ENCODE measurements at places on chromosomes 6 and 20.

- peak; percentile 43 for DNase-seq
These were observed 32.6 kb downstream of the C6orf15 start for GRCh38 chr6:31079656-31080261.

- DNase-seq, result no peak
These were observed 839.9 kb downstream of the MAFB start for GRCh38 chr20:39849171-39849570.

GRCh38 chr6:39982720-39983119, 48.5 kb upstream of the MOCS1 start:
- DNase-seq, result no peak

DNA sequence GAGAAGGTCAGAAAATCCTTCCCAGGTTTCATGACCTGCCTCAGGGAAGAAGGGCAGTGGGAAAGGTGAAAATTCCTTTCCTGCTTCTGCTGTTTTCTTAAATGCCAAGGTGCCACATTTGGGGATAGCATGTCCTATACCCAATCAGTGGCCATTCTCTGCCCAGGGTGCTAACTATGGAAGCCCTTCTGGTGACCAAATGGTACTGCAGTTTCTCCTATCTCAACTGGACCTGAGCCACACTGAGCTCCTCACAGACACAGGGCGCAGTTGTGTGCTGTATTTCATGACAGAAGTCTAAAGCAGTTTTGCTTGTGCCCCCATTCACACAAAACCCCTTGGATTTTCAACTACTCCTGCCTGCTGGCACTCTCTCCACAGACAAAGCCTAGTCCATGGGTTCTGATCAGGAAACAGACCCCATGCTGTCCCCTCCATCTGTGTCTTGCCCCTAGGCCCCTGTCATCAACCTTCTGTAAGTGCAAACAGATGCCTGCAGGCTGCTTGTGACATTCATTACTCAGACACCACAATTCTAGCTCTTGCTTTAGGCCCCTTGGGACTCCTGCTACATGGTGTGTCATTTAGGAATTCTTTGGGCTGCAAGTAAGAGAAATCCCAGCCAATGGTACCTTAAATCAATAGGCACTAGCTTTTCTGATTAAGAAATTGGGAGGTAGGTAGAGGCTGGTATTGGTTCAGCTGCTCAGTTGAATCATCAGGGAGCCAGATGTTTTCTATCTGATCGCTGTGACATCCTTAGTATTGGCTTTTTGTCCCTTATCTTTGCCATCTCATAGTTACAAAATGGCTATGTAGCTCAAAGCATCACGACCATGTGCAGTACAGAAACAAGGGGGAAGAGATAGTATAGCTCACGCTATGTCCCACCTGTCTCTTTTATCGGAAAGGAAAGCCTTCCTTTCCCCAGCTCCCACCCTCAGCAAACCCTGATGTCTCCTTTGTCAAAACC, 147.8 kb downstream of the CD83 start:
- no peak for DNase-seq

- DNase-seq, result no peak
These were observed 9.8 kb upstream of the BMP7 start for GRCh38 chr20:57276221-57276620.

GRCh38 chr6:16769131-16769985, 8.1 kb upstream of the ATXN1 start:
- DNase-seq, result peak; percentile 94

- no peak for DNase-seq
These were observed 5.3 kb downstream of the DCBLD1 start for GRCh38 chr6:117487821-117488220.

- DNase-seq, result peak; percentile 62
These were observed 148.3 kb upstream of the RPS6KA2 start for GRCh38 chr6:166775180-166775922.

DNA sequence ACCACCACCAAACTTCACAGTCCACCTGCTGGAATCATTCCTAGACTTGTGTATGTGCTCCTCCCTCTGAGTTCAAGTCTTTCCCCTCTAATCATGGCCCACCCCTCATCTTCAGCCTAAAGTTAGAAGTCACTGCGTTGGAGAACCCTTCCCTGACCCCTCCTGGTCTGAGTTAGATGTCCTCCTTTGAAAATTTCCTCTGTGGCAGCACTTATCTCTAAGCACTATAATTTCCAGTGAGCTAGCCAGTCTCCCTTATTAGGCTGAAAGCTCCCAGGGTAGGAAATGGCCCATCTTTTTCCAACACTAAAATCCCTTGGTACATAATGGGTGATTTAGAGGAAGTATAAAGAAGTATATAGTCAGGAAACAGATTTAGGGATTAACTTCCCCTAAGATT, 63.2 kb downstream of the SESN1 start:
- DNase-seq, result no peak

DNA sequence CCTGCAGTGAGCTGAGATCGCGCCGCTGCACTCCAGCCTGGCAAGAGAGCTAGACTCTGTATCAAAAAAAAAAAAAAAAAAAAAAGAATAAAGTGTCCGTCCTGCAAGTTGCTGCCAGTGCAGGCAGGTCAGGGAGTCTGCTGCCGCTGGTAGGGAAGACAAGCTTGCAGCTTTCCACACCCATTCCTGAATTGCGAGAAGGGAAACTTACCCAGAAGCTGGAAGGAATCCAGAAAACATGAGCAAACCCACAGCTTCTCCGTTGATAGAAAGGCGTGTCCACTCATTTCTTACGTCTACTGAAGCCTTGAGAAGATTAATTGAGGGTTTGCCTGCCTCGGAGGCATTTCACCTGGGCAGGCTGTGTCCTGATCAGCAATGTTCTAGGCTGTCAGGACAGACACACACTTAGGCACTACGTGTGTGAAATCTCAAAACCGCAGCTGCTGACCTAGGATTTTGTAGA, 61.6 kb upstream of the DSP start:
- no peak for DNase-seq

DNA sequence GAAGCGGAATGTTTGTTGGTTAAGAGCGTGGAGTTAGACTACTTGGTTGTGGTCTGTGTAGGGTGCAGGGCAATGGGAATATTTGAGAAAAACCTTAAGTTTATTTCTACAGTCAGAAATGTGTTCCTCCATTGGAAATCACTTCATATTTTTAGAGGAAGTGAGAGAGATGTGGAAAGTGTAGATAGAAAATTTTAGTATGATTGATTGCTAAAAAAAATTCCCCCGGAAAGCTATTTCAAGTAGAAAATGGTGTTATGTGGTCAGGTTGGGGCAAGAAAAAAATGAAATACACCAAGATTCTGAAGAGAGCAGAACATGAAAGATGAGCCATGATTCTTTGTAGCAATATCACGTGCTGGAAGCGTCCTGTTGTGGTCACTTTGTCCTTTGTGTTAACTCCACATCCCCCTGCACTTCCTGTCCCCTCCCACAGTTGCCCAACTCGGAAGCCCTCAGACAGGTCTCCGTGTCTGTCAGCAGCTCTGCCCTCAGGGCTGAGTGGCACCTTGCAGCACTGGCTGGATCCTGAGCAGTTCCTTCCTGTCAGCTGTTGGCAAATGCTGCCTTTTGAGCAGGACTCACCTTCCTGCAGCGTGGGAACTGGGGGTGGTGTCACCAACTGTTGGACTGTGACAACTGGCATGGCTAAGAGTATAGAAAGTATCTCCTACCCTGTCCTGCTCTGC, 137.5 kb upstream of the SLC24A3 start:
- DNase-seq, result peak; percentile 95

DNA sequence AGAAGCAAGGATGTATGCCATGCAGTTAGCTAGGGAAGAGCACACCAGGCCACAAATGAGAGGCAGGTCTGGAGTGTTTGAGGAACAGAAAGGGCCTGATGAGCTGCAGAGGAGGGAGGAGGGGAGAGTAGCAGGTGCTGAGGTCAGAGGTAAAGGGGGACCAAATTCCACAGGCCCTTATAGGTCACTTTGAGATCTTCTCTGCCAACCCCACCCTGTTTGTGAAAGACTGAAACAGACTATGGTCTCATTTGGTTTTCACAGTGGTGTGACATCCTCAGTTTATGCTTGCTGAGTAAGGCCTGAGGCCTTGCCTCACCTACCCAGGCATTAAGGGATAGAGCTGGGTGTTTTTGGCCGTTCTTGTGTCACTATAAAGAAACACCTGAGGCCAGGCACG, 187.7 kb upstream of the MYLIP start:
- DNase-seq, result no peak

DNA sequence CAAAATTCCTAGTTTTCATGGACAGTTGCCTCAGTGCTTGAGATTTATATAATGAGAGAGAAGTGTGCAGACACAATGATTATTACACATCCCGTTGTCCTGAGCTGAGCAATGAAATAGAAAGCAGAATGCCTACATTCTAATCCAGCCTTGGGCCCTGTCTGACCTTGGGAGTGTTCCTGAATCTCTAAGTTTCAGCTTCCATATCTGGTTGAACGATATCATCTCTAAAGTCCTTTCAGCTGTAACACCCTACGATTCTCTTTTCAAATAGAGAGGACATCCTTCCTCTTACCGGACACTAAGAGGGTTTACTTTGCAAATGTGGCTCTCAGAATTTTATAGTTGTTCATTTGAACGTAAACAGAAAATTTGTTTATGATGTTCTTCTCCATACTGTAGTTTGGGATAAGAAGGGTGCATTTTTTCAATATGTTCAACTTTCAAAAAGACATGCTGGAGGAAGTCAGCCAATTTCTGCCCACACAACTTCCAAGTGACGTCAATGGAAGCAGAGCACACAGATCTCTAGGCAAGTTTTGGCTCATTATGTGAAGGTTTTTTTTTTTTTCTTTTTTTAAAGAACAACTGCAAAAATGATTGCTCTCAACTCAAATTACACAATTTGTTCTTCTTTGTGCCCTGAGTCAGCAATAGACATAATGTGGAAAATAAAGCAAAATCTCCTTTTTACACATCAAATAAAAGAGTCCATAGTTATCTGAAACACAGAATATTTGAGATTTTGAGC, 50.4 kb downstream of the PDE7B start:
- DNase-seq, result no peak

DNA sequence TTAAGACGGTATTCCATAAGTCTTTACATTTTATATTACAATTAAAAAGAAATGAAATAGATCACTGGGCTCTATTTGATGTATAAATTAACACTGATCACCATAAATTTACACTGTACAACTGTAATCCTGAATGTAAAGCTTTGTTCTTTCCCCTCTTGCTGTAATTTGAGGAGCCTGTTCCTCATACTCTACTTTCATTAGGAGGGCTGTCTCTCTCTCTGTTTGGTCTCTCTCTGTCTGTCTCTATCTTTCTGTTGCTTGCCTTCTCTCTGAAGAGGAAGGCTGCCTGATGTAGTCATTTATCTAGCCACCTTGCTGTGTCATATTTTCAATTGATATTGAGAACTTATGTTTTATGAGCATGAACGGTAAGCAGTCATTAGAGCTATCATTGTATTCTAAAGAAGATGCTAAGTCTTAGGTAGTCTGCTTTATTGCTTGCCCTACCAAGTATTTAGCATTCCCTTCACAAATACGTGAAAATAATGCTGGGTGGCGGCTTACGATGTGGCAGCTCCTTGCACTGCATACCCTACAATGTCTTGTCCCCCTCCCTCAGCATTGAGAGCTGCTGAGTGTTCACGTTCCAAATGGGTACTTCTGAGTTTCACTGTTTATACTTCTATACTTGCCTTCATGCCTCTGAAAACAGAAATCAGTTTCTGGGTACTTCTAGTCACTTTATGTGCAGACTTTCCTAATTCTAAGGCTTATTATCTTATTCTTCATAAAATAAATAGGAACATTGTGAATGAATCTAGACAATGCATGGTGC, 205.5 kb downstream of the NKAIN2 start:
- no peak for DNase-seq

DNA sequence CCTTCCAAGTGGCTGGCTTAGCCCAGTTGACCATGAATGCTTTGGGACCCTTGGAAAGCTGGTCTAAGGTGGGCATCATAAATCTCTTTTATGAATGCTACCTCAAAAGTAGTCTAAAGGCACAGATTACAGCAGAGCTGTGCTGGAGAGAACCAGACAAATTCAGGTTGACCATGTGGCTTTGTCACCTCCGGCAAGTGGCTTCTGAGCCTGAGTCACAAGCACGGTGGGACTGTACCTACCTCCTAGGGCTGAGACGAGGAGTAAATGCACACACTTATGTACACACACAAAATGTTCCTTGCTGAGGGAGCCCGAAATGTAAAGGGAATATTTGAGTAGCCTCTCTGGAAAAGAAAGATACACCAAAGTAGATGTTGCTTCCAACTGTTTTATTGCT, 155.9 kb downstream of the NFATC2 start:
- no peak for DNase-seq

GRCh38 chr6:30443657-30444450, 45.5 kb upstream of the HLA-E start:
- DNase-seq, result peak; percentile 39

GRCh38 chr6:33161354-33162331, 30.6 kb downstream of the COL11A2 start:
- peak; percentile 65 for DNase-seq

GRCh38 chr6:57019434-57019833, 27.1 kb upstream of the KIAA1586 start:
- no peak for DNase-seq

- DNase-seq, result no peak
These were observed 36.8 kb downstream of the NTSR1 start for GRCh38 chr20:62745279-62745951.

DNA sequence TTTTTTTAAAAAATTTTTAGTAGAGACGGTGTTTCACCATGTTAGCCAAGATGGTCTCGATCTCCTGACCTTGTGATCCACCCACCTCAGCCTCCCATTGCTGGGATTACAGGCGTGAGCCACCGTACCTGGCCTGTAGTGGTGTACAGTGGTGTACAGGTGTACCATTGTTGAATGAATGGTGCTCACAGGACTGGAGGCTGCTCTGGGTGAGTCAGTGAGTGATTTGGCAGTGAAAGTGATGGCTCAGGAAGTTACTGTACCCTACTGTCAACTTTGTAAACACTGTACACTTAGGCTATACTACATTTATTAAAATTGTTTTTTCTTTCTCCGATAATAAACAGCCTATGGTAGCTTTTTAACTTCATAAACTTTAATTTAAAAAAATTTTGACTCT, 122.8 kb upstream of the EEF1E1 start:
- DNase-seq, result no peak

DNA sequence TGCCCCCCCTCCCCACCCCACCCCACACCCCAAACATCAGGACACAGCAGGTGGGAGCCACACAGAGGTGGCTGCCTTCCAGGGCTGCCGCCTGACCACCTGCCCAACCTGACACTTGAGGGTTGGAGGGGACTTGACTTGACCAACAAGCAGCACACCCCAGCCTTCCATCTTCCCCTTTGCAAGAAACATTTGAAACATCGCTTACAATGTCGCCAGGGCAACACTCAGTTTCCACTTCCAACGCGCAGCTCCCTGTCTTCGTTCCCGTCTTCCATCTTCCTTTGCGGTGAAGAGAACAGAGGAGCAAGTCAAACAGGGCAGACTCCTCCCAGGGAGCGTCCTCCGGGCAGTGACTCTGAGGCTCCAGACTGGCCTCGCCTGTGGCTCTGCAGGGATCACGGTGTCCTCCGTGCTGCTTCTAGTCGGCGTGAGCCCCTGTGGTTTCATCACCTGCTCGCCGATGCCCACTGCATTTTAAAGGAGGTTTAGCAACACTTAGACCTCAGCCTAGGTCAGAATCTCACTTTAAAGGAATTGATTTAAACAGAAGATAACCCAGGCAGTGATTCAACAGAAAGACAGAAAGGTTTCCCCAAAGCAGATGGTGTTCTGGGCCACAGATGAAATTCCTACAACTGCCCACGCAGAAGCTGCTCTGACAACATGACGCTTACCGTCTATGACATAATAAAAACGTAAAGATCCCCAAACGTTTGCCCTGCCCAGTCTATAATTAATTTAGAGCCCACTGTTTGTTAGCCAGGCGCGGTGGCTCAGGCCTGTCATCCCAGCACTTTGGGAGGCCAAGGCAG, 130.8 kb downstream of the TAF4 start:
- DNase-seq, result no peak

GRCh38 chr20:25548613-25549086, 36.7 kb downstream of the NINL start:
- DNase-seq, result peak; percentile 21

GRCh38 chr20:24965065-24965919, 16.2 kb downstream of the CST7 start:
- DNase-seq, result no peak

All from MV-4-11 (cell line).